Transverse colon (tissue), 4 donors: ENCODE measurements at places on chromosomes 3 and 15. TPM values are rescaled to one million over a fixed set of nuclear protein-coding genes. Genes with fewer than 3 reads are reported as not detected.

Gene GPR62
- total RNA-seq, result not detected

Gene CHRFAM7A
- 0.16 TPM for total RNA-seq

DNA sequence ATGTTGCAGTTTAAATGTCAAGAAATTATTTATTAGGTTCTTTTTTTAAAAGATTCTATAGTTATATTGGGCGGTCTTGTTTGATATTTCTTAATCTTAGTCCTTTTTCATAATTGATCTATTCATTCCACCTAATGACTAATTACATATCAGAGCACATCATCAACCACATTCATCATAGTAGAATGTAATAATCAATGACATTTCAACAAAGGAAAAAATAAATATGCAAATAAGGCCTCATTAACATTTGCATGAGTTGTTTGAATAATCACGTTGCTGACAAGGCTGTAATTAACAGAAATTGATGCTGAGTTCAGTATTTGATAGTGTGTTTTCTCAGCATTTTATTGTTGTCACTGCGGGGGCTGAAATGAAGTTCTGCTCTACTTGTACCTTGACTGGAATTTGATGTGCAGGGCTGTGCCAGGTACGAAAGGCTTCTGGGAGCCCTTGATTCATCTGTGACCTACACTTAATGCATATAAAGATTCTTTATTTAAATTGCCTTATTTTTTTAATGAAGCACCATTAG is 215.7 kb downstream of the TCF12 start:
- no peak for DNase-seq

DNA sequence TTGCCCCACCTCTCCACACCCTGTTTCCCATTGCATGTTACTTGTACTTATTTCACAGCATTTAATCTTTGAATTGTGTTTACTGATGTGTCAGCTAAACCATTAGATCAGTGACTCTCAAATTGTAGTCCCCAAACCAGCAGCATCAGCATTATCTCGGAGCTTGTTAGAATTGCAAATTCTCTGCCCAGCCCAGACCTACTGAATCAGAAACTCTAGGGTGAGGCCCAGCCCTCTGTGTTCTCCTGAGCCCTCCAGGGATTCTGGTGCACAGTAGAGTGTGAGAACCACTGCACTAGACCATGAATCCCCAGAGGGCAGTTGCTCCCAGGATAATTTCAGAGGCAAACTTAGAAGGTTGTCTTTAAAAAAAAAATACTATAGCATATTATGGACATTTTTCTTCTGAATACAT is 13.0 kb downstream of the PLD1 start:
- no peak for DNase-seq

DNA sequence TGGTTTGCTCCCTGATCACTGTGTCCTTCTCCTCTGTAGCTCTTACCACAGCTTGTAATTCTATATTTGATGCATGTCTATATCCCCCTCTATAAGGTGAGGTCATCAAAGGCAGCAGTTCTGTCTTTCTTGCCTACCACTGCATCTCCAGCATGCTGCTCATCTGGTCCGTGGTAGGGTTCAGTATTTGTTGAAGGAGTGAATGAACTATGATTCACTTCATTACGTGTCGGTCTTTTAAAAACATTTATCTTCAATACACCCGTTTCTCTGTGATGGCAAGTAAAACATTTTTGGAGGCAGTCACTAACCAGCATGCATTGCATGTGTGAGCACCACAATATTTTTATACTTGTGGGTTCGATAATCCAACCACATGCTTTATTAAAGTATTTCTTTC is 27.6 kb downstream of the CHST14 start:
- no peak for DNase-seq

- DNase-seq, result no peak
These were observed 615.5 kb downstream of the ROBO2 start for GRCh38 chr3:77655396-77655795.

- DNase-seq, result no peak
These were observed 32.8 kb downstream of the NCEH1 start for GRCh38 chr3:172678068-172678467.

DNA sequence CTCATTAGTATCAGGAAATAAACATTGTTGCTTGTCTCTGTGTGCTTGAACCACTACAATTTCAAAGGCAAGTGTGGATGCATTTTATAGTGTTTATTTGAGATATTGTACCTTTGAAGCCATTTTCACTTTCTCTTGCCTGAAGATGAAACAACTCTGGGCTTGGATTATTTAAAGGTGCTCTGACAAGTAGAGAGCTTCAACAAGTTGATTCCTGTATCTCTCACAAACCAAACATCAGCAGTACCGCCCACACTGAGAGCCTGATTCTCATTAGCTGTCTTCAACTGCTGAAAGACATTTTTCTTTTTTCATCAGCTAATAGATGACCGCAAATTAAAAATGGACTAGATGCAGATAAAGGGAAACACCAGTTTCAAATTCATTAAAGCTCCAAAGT is 806 bp upstream of the CERS3 start:
- no peak for DNase-seq

DNA sequence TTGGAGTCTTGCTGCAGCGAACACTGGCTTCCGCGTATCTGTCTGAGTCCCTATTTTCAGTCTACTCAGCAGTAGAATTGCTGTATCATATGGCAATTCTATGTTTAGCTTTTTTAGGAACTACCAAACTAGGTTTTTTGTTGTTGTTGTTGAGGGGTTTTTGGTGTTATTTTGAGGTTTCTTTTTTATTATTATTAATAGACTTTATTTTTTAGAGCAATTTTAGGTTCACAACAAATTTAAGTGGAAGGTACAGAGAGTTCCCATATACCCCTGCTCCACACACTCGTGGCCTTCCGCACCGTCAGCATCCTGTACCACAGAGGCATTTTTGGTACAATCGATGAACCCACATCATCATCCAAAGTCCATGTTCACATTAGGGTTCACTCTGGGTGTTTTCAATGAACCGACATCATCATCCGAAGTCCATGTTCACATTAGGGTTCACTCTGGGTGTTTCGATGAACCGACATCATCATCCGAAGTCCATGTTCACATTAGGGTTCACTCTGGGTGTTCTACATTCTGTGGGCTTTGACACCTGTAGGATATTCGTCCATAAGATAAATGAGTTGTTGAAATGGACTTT is 67.9 kb downstream of the LMLN start:
- DNase-seq, result no peak

DNA sequence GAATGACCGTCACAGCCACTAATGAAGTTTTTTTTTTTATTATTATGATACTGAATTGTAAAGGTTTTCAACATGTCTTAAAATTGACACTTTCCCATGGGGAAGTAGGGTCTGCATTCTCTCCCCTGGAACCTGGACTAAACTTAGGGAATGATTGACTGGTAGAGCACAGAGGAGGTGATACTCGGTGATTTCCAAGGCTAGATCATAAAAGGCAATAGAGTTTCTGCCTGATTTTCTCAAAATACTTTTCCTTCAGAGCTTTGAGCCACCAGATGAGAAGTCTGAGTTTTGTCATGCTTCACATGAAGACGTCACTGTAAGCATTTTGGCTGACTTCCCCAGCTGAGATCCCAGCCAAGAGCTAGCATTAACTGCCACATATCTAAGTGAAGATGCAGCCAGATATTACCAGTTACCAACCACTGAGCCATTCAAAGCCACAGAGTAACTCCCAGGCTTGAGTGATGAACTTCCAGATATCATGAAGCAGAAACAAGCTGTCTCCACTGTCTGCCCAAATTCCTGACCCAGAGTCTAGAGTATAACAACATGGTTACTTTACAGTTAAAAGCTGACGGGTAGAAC is 105.8 kb downstream of the LSAMP start:
- peak; percentile 25 for DNase-seq

DNA sequence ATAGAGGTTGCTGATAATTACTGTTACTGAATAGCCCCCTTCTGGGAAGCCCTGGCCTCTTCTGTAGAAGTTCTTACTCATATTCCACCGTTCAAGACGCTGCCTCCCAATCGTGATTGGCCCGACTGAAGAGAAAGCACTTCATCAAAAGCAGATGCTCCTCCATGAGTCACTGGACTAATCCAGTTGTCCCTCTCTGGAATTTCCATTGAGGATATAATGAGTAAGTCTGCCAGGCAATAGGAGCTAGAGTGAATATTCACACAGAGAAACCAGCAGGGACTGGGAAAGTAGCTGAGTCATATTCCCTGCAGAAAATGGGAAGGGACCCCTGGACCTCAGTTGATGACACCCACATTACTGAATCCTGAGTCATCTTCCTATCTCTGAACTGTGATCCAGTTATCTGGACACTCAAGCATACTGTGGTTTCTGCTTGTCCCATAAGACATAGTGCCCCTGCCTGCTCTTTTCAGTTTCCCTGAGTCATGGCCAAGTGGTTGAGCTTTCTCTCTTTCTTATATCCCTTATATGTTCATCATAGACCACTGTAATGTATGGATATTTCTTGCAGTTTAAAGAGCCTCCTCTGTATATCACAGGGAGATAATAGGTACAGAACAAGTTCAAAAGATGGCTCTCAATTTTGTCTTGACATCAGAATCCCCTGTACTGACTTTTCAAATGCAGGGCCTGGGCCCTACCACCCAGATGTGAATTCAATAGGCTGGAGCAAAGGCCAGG is 151.2 kb upstream of the CDIN1 start:
- no peak for DNase-seq

- no peak for DNase-seq
These were observed 93.4 kb downstream of the PEX5L start for GRCh38 chr3:179943117-179943880.

- peak; percentile 33 for DNase-seq
These were observed 3.5 kb downstream of the FURIN start for GRCh38 chr15:90871716-90872485.

- no peak for DNase-seq
These were observed 519.8 kb upstream of the MDFIC2 start for GRCh38 chr3:70832089-70832833.

DNA sequence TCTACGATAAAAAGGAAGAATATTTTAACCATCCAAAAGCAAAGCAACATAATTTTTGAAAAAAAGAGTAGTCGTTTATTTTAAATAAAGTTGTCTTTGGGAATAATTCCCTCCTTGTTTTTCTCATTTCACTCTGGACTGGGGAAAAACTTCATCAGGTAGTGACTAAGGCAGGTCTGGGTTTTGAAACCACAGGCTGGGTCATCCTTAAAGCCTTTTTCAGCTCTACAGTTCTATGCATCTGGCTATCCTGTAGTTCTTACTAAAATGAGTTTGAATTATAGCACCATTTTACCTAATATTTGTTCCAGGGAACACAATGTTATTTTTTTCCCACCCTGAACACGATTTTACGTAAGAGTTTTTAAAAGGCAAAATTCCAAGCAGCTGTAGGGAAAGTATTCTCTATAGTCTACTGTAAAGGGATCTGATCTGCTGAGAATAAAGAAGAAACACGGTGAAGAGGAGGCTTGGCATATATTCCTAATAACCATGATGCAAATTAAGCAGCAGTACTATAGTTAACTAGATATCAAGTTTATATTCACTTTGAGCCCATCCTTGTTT is 107.7 kb downstream of the OSBPL10 start:
- no peak for DNase-seq

GRCh38 chr15:66865622-66866611 is 163.9 kb downstream of the SMAD6 start:
- DNase-seq, result peak; percentile 35

GRCh38 chr3:123693584-123694190 is 108.8 kb upstream of the HACD2 start:
- DNase-seq, result no peak
